Smooth muscle cell of trachea (primary cell): ENCODE measurements at places on chromosomes 13 and 19. TPM values are rescaled to one million over a fixed set of nuclear protein-coding genes. Genes with fewer than 3 reads are reported as not detected.

Gene PEX11G
- 4.3 and 7.1 TPM in 2 replicates for total RNA-seq

Gene FPR3
- not detected in 2 replicates for total RNA-seq

Gene PODNL1
- total RNA-seq = 1.6 and 2.5 TPM in 2 replicates

Gene CEACAM3
- not detected in 2 replicates for total RNA-seq

Gene HMG20B
- 91.1 and 102 TPM in 2 replicates for total RNA-seq

Gene SIGLEC8
- total RNA-seq = not detected in 2 replicates

Gene BRCA2
- total RNA-seq = 0.99 and 16.3 TPM in 2 replicates

Gene CNMD
- not detected in 2 replicates for total RNA-seq

Gene IGSF23
- total RNA-seq = 0.17 TPM in 1 of 2 replicates, not detected in the other

Gene CPAMD8
- 0.44 and 3.5 TPM in 2 replicates for total RNA-seq

Gene TIMM29
- 38.3 and 44.0 TPM in 2 replicates for total RNA-seq

Gene NCAN
- under 0.01 TPM in 2 replicates for total RNA-seq

Gene SULT2B1
- not detected in 2 replicates for total RNA-seq

Gene TRPC4
- 0.15 and 0.66 TPM in 2 replicates for total RNA-seq
